Activated naive CD4-positive, alpha-beta T cell (primary cell): ENCODE measurements at places on chromosomes 1 and 21.

GRCh38 chr21:14836950-14837349 lies 227.8 kb downstream of the NRIP1 start:
- no peak for DNase-seq

- DNase-seq = no peak
Measured at GRCh38 chr1:27886744-27887143, 14.4 kb downstream of the THEMIS2 start.

DNA sequence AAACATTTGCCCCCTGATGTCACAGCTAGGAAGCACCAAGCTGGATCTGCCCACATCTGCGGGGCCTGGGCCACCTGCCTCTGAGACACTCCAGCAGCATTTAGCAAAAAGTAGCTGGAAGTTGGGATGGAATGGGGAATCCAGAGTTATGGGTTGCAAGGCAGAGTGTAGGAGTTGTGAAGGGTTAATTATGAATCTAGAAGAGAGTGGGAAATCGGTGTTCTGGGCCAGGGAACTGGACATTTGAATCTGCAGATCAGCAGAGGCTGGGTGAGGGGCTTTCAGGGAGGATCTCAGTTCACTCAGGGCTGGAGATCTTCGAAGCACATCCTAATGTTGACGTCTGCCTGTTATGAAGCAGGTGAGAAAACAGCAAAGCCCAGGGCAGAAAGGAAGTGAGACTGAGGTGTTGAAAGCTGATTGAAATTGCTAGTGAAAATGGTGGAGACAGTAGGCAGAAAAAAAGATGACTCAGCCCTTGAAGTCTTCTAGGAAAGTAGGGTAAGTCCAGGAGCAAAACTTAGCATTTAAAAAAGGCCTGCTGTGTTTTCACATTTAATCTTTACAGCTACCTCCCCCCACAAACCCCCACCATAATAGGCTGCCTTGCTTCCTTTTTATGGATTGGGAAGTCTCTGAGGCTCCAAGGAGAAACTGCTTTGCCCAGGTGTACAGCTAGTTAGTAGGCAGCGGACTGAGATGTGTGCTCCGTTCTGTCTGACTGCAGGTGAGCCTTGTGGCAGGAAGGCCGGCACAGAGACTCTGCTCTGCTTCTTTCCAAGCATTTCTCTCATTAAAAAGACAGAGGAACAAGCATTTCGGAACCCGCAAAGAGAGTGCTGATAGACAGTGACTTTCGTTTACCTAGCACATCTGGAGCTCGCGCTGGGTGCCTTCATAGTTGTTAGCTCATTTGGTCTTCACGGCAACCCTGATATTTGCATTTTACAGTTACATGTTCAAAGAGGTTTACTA lies 7.2 kb downstream of the VANGL1 start:
- DNase-seq = no peak

GRCh38 chr1:100879422-100879821 lies 15.2 kb downstream of the EXTL2 start:
- no peak for DNase-seq

GRCh38 chr1:151583796-151584195 lies 28.1 kb upstream of the SNX27 start:
- DNase-seq = no peak

- DNase-seq = no peak
Measured at GRCh38 chr1:234372011-234372757, 1.1 kb upstream of the COA6 start.

GRCh38 chr1:25676488-25676887 lies 59.9 kb downstream of the MAN1C1 start:
- DNase-seq = no peak

- no peak for DNase-seq
Measured at GRCh38 chr1:87600854-87601253, 272.2 kb downstream of the LMO4 start.

GRCh38 chr1:182968151-182968741 lies 15.3 kb upstream of the SHCBP1L start:
- no peak for DNase-seq

DNA sequence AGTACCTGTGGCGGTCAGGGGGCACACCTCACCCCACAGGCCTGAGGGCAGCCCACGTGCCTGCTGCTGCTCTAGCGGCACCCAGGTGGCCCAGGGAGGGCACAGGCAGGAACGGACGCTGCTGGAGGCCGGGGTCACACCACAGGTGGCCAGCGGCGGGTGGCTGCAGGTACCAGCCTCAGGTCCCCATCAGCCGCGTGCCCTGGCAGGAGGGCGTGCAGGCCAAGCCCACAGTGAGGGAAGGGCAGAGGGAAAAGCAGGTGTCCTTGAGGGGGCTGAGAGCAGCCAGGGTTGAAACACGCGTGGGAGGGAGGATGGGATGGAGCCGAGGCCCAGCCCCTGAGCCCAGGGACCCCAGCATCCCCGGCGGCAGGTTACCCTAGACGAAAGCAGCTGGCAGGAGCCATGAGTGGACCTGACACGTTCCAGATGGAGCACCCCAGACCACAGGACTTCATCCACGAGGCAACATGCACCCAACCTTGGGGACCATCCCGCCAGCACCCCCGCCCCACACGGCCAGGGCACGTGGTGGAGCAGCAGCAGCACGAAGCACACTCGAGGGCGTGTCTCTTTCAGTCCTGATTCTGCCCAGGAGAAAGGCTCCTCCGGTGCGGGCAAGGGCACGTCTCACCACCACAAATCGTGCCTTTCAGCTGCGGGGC lies 3.7 kb downstream of the SLC19A1 start:
- no peak for DNase-seq

DNA sequence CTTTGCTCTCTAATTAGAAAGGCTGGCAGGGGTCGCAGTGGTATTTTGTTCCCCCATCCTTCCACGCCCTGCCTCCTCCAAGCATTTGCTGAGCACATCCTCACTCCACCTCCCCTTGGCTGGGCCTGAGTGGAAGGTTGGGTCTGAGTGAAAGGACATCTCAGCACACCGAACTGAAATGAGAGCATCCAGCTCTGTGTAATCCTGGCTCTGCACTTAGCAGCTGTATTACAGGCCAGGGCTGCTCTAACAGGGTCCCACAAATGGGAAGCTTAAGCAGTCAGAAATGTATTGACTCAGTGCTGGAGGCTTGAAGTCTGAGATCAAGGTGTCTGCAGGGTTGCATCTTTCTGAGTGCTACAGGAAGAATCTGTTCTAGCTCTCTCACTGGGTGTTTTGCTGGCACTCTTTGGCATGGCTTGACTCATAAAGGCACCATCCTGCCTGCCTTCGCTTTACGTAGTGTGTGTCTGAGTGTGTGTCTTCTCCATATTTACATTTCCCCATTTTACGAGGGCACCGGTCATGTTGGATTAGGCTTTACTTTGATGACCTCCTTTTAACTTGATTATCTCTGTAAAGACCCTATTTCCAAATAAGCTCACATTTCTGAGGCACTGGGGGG lies 48.5 kb upstream of the IGSF21 start:
- DNase-seq = no peak

DNA sequence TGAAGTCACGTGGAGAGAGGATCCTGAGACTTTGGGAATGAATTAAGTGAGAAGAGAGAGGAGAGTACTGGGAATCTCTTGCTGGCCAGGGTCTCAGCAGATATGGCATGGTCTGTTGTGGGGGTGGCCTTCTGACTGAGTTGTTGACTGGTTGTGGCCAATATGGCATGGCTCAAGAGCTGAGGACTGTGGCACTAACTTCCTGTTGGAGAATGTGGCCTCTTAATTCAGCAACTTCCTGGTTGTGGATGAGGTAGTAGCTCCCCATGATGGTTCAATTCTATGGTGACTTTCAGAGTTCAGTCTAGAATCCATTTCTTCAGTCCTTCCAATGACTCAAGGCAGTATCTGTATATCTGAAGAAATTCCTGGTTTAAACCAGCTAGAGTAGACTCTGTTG lies 44.7 kb upstream of the PAXBP1 start:
- DNase-seq = no peak

GRCh38 chr1:844472-845026 lies 79.2 kb upstream of the SAMD11 start:
- DNase-seq = peak; percentile 24

DNA sequence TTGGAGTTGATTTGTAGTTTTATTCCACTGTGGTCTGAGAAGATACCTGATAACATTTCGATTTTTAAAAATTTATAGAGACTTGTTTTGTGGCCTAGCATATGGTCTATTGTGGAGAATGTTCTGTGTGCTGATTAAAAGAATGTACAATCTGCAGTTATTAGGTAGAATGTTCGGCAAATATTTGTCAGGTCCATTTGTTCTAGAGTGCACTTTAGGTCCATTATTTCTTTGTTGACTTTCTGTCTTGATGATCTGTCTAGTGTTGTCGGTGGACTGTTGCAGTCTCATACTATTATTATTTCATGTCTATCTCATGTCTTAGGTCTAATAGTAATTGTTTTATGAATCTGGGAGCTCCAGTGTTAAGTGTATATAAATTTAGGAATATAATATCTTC lies 116.8 kb downstream of the NME7 start:
- DNase-seq = no peak

- DNase-seq = no peak
Measured at GRCh38 chr1:22317231-22317919, 134.3 kb upstream of the ZBTB40 start.

DNA sequence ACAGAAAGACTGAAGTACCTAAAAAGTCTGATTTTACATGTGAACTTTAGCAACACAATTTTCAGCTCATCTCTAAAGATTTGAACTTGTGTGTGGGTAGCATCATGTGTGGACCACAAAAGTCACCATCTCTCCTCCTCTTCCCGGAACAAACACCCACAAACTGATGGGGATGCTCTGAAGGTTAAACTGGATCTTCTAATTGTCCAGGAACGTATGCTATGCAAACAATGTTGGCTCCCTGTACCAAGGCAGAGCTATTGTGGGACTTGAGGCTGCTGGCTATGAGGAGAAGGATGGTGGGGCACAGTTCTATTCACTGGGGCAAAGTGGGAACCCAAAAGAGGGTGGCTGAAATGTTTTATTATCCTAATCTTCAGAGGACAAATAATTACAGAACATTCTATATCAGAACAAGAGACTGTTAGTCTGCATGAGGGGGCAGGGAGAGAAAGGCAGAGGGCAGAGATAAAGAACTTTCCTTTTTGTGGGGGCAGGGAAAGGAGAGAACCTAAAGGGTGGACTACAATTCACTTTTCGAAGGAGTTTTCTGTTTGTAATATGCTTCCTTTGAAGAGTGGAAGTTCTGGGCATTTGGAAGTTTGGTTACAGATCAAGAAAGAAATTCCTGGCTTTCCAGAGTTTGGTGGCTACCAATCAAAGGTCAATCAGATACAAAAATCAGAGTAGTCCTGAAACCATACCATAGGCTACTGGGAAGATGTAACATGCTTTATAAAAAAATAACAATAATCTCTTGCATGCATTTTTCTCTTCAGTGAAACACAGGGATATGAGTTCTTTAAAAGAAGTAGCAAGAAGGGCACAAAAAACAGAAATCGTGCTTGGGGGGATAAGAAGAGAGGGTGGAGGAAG lies 62.9 kb downstream of the GADD45A start:
- no peak for DNase-seq

DNA sequence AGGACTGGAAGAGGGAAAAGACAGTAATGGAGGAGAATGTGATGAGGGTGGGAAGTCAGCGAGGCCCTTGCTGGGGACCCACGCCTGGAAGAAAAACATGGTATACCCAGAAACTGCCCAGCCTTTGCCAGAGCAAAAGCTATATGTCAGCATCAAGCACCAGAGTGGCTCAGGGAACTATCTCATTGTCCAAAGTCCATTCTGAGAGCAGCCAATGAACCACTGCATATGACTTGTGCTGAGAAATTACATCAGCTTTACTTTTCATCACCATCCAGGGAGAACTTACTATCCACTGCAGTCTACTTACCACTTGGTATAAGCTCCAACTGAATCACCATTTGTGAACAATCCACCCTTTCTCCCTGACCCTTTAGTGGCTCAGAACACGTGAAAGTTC lies 148.1 kb downstream of the TTLL7 start:
- no peak for DNase-seq

DNA sequence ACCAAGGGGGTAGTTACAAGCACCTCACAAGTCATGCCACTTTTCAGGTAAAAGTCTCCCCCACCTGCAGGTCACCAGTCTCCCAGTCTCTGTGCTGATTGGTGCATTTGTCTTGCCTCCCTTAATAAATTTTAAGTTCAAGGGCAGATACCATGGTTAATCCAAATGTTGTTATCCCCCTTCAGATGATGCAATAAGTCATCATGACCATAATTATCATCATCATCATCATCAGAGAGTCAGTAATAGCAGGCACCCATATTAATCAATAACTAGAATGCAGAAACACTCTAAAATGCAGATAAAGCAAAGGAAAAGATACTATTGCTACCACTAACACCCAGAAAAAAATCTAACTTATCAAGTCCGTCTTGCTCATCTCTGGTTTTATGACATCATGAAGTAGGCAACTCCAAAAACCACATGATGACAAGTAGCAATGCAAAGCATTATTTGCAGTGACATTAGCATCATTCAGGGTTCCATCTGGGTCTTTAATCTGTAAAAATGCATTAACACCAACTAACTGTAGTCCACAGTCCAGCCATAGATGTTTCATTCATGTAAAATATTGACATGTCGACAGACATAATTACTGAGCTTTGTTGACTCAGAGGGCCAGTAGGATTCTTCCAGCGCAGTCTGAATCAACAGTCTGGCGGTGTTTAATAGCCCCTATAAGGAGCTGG lies 492.0 kb upstream of the RUNX1 start:
- DNase-seq = no peak

GRCh38 chr1:109761227-109762038 lies 2.3 kb downstream of the EPS8L3 start:
- no peak for DNase-seq

- DNase-seq = no peak
Measured at GRCh38 chr1:3272321-3273045, 182.0 kb upstream of the ARHGEF16 start.

GRCh38 chr1:26359981-26360806 lies 6.3 kb upstream of the CRYBG2 start:
- no peak for DNase-seq

- DNase-seq = no peak
Measured at GRCh38 chr1:19479351-19480120, 5.8 kb downstream of the CAPZB start.

GRCh38 chr1:147539122-147539575 lies 2.2 kb upstream of the BCL9 start:
- DNase-seq = no peak

GRCh38 chr1:208803011-208803811 lies 559.0 kb upstream of the PLXNA2 start:
- no peak for DNase-seq

DNA sequence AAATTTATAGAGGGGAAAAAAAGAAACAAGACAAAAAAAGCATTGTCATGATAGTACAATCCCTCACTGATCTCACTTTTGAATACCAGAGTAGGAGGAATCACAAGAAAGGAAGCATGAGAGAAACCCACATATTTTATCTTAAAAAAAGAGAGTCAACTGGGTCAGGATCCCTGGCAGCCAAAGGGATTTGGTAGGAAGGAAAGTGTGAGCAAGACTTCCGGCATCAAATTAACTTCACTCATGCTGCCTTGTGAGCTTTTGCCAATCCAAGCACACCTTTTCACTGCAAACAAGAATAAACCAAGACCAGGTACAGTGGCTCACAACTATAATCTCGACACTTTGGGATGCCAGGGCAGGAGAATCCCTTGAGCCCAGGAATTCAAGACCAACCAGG lies 53.1 kb downstream of the SLC9C2 start:
- no peak for DNase-seq
